ENCODE measurements at places on chromosomes 6 and 20. TPM values are rescaled to one million over a fixed set of nuclear protein-coding genes. Genes with fewer than 3 reads are reported as not detected.

GRCh38 chr6:14682812-14683211, 563.1 kb upstream of the JARID2 start:
- DNase-seq, result peak; percentile 57

ATP9A gene
- total RNA-seq, result 19.5 TPM

DNA sequence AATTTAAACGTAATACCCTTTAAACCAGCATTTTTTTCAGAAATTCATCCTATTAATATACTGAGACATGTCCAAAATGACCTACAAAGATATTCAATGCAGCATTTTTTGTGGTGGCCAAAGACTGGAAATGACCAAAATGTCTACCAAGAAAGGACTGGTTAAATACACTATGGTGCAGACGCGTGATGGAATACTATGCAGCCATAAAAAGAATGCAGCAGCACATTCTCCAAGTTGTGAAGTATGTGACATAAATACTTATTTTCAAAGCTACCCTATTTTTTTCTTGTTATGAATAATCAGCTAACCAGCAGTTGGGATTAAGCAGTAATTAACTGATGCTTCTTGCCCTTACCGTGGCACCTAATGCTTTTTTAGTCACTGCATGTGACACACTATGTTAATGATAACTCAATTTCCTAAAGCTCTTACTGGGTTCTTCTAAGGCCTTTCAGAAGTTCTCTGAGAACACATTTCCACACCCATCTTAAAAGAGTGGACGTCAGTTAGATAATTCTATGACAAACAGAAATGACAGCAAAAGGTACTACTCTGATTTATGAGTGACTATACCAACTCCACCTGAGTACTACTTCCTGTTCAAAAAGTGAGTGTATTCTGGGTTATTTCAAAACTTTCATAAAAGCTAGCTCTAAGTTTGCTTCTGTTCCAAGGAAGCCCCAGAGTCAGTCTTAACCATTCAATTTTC, 24.9 kb downstream of the TTI1 start:
- no peak for DNase-seq

DNA sequence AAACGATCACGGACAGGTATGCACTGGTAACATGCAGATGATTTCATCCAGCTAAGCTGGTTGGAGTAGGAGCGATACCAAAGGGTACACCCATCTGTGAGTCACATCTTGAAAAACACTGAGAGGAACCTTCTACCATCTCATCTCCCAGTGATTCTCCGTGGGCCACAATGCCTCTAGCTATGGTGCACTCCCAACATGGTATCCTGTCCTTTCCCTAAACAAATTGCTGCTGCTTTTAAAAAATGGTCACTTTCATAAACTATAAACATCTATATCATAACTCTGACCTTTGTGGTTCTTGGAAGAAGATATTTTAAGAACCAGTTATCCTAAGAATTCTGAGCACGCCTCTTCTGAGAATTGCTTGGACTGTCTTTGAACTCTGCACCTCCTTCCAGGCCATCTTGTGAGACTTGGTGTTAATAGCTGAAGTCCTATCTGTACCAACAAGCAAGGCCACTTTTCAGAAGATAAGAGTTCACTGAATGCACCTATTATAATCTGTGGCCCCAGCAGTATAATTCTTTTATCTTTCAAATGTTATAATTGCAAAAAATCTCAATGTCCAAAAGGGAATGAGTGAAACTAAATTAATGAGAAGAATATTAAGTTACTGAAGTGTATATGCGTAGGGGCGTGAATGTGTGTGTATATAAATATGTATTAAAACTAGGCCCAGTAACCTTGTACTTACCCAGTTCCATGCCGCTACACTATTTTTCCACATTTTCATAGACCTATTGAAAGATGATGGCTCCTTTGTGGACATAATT, 70.5 kb upstream of the TPD52L1 start:
- no peak for DNase-seq

DNA sequence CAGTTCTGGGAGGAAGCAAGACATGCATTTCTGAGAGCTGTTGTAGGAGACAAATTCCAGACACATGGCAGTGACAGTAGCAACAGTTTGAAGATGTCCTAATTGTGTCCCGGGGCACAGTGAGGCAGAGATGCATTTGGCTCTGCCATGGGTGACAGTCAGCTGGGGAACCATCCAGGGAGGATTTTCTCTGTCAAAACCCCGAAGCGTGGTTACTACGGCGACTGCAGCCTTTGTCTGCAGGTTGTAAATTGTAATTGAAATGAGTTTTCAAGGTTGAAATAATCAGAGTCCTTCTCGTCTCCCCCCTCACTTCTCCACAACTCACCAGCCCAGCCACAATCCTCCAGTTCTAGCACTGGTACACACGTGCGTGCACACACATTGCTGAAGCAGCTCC, 100.1 kb downstream of the GRM4 start:
- no peak for DNase-seq

GRCh38 chr20:5570031-5570430, 180.2 kb upstream of the SHLD1 start:
- DNase-seq, result no peak

DNA sequence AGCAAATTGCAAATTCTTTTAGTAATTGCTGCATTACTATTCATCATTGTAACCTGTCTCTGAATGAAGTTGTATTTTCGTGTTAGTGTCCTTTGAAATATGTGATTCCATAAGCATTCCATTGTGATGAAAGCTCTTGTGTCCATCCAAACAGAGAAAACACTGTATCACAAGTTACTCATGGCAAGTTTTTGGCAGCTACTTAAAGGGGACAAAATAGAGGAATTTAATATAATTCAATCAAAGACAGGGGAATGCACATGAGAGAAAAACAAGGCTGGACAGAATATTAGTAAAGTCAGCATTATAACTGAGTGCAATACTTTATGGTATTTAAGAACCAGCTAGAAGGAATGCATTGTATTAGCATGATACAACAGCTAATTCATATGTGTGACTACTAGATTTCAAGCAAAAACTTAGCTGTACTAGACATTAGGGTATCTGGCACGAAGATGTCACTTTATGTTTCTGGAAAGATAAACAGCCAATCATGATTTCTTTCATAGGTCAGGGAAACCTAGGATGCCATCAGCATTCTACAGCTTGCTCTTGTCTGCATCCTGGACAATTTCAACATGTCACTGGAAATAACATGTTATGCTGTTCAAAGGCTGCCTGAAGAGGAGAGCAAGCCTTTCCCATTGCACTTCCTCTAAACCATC, 270.6 kb upstream of the MARCKS start:
- DNase-seq, result peak; percentile 8

DNA sequence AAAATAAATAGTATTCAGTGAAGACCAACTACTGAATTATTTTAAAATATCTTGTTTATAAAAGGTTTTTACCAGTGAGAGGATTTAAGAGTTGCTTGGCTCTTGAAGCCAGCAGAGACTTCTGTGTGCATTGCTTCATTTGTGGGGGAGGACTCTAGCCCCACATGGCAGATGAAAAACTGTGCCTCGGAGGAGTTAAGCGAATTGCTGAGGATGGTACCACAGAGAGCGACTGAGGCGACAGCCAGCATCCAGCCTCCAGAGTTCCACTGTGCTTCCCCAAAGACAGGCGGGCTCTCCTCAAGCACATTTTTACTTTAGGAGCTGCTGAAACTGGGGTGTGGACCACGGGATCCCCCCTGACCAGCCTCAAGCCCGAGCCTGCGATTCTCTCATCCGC, 80.7 kb downstream of the THBS2 start:
- DNase-seq, result no peak

DNA sequence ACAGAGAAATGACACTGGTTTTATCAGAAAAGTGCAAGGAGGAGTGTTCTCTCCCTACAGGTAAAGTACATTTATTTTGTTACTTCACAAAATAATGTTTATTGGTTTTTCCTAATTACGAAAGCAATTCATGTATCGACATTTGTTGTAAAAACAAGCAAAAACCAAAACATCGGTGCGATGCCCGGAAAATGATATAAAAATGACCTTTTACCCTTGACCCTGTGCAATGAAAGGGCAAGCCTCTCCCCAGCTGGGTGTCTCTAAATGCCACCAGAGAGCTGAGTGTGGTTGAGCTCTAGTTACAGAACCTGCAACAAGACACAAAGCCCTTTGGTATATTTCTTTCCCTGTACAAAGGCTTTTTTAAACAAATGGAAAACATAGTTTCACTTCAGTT, 65.4 kb downstream of the CD164 start:
- DNase-seq, result no peak

LCA5 gene
- 1.7 TPM for total RNA-seq

RBBP8NL gene
- total RNA-seq, result not detected

GRCh38 chr6:484086-484745, 92.7 kb downstream of the IRF4 start:
- no peak for DNase-seq

DNA sequence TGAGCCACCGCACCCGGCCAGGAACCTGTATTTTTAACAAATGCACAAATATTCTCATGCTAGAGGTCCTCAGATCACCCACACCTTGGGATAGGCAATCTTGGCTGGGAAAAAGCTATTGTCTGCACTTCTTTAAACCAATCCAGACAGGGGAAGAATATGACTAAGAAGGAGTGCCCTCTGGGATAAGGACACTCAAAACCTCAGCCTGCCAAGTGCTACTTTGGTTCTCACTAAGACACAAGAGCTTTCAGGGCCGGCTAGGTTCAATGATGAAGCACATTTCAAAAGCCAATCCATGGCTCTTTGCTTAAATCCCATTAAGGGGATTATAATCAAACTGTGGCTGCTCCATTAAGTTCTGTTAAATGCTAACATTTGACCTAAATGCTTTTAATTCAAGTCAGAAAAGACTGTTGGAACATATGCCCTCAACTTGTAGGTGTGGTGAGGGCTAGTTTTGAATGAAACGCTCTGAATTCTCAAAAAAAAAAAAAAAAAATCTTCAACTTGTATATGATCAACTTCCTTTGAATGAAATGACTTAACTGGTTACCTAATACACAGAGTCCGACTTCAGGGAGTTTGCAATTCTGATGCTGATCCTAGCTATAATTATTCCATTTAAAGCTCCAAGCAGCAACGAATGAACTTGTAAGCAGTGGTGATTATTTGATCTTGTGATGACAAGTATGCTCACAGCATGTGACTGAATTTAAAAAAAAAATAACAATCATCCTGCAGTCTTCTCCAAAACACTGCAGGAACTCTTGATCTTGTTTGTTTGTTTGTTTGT, 56.6 kb downstream of the SLC23A2 start:
- DNase-seq, result peak; percentile 15

GRCh38 chr6:50935442-50935841, 116.8 kb downstream of the TFAP2B start:
- no peak for DNase-seq

LY6G6F gene
- total RNA-seq, result not detected

SMIM13 gene
- 12.3 TPM for total RNA-seq

- DNase-seq, result no peak
Measured at GRCh38 chr20:54362283-54362682, 113.1 kb upstream of the DOK5 start.

DNA sequence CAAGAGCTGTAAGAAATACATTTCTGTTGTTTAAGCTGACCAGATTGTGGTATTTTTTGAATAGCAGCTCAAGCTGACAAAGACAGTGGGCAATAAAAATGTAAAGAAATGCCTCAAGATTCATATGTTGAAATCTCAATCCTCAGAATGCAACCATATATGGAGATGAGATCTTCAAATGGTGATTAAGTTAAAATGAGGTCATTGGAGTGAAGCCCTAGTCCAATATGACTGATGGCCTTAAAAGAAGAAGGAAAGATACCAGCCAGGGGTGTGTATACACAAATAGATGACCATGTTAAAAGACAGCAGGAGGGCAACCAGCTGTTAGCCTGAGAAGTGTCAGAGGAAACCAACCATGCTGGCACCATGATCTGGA, 7.1 kb upstream of the DDO start:
- no peak for DNase-seq

DNA sequence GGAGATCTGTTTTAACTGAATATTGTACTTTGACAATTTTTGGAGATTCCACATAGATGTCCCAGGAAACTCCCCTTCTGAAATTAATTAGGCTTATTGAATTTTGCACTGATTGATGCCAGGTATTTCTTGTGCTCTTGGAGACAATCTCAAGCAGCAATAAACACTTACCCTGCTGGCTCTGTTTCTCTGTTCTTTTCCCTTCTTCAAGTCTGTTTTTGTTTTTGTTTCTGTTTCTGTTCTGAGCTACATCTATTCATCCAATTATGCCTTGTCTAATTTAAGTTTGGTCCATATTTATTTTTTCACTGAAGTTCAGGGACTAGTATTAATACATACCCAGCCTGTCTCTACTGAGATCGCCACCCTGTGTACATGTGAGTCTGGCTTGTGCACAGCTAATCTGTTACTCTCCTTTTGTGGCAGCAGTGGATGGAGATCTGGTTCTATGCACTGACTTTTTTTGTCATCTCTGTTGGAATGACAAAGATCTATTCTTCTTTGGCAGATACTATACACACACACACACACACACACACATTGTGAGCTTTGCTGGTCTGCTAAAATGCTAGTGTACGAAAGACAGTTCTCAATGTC, 51.9 kb downstream of the IL22RA2 start:
- no peak for DNase-seq

SYNDIG1 gene
- 4.9 TPM for total RNA-seq
